ENCODE measurements at places on chromosomes 1 and 21.

- no peaks in the 10 kb centered on the region for H3K27me3 ChIP-seq
- no peak overlapping the region for H3K4me3 ChIP-seq
- no peaks in the 10 kb centered on the region for H3K36me3 ChIP-seq
Observed at GRCh38 chr1:64423526-64423925, 46.4 kb upstream of the CACHD1 start.

DNA sequence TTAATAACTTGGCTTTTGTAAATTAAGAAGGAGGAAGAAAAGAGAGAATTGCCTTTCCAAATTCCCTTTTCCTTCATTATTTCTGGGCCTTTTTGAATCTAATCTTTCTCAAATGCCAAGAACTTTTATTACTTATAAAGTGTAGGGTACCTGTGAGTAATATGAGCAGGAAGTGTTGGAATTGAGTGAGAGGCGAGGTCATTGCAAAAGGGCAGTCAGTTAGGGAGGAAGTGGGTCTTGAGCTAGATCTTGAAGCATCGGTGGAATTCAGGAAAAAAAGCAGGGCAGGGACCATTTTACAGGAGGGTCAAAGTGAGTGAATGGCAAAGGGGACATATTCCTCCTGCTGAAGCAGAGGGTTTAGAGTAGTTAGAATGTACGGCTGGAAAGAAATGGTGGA lies 23.4 kb downstream of the DDI2 start:
- H3K4me1 ChIP-seq = no peaks in the 10 kb centered on the region
- no peak overlapping the region for H3K27ac ChIP-seq
- no peak for DNase-seq
- H3K27me3 ChIP-seq = no peaks in the 10 kb centered on the region
- peaks cover 38% of the 10 kb centered on the region for H3K36me3 ChIP-seq

- H3K36me3 ChIP-seq = no peaks in the 10 kb centered on the region
- H3K27ac ChIP-seq = no peak overlapping the region
- DNase-seq = no peak
- no peak overlapping the region for H3K4me3 ChIP-seq
- H3K4me1 ChIP-seq = no peaks in the 10 kb centered on the region
Observed at GRCh38 chr1:187794561-187794960, 965.8 kb downstream of the PLA2G4A start.

GRCh38 chr1:26145041-26145959 lies 13.6 kb upstream of the FAM110D start:
- no peaks in the 10 kb centered on the region for H3K36me3 ChIP-seq
- peak; percentile 80 for DNase-seq
- H3K27ac ChIP-seq = no peak overlapping the region
- H3K4me1 ChIP-seq = peaks cover 4% of the 10 kb centered on the region
- H3K4me3 ChIP-seq = no peak overlapping the region
- H3K27me3 ChIP-seq = no peaks in the 10 kb centered on the region

DNA sequence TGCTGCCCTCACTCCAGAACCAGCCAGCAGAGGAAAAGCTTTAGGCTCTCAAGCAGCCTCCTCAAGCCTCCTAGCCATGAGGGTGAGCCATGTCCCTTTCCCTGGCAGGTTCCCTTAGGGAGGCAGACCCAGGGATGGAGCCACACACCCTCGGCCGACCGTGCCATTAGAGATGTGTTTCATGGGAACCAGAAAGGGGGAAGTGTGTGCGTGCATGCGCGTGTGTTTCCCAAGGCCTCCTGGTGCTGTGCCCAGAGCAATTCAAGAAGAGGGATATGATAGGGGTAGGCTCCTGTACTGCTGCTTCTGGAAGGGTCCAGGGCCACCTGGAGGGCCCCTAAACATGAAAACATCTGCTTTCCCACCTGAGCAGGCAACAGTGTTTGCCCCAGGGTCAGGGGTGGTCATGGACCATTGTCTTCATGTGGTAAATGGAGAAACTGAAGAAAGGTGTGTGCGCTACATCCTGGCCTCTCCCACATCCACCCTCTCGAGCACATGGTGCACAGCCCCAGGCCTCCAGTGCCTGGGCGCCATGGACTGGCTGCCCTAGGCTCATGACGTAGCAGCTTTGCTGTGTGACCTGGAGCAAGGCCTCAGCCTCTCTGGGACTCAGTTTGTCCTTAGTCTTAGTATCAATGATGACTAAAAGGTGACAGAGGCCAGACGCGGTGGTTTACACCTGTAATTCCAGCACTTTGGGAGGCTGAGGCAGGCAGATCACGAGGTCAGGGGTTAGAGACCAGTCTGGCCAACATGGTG lies 48.1 kb downstream of the SYF2 start:
- H3K4me1 ChIP-seq = no peaks in the 10 kb centered on the region
- no peaks in the 10 kb centered on the region for H3K36me3 ChIP-seq
- no peaks in the 10 kb centered on the region for H3K27me3 ChIP-seq
- no peak for DNase-seq

DNA sequence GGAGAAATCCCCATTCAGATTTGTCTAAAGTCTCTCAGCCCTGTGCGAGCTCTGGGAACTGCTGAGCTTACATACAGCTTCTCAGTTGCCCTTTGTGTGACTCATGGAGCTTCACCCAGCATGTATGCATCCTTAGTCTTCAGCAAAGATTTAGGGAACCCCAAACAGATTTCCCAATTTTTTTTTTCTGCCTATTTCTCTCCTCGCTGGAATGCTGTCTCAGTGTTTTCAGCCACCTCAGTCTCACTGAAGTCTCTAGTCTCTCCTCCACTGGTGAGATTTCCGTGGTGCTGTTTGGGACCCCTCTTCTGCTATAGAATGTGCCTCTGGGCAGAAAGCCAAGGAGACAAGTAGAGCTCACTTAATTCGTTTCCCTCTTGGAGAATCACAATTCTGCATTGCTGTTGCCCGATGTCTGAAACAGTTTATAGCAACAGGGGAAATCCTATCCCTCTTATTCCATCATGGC lies 28.1 kb upstream of the TXLNA start:
- DNase-seq = no peak
- no peak overlapping the region for H3K4me3 ChIP-seq
- no peak overlapping the region for H3K27ac ChIP-seq
- peaks cover 10% of the 10 kb centered on the region for H3K4me1 ChIP-seq

- no peaks in the 10 kb centered on the region for H3K36me3 ChIP-seq
- no peak overlapping the region for H3K4me3 ChIP-seq
- peaks cover 29% of the 10 kb centered on the region for H3K27me3 ChIP-seq
- no peak overlapping the region for H3K27ac ChIP-seq
Observed at GRCh38 chr1:209876078-209876800, 48.5 kb downstream of the UTP25 start.

DNA sequence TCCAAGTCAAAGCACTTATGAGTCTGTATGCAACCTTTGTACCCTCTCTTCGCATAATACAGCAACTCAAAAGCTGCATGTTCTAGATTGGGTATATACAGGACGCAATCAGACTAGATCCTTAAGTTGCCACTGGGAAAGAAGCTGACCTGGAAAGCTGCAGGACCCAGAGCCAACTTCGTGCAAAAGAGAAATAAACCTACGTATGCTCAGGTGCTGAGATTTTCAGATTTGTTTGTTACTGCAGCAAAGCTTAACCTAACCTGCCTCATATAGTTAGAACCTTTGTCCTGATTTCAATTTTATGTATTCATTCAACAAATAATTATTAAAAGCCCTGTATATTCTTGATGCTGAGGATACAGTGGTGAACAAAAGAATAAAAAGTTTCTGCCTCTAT lies 139.7 kb downstream of the SLC30A10 start:
- H3K27ac ChIP-seq = no peak overlapping the region
- DNase-seq = no peak
- no peaks in the 10 kb centered on the region for H3K36me3 ChIP-seq
- peaks cover 14% of the 10 kb centered on the region for H3K4me1 ChIP-seq
- no peak overlapping the region for H3K4me3 ChIP-seq

DNA sequence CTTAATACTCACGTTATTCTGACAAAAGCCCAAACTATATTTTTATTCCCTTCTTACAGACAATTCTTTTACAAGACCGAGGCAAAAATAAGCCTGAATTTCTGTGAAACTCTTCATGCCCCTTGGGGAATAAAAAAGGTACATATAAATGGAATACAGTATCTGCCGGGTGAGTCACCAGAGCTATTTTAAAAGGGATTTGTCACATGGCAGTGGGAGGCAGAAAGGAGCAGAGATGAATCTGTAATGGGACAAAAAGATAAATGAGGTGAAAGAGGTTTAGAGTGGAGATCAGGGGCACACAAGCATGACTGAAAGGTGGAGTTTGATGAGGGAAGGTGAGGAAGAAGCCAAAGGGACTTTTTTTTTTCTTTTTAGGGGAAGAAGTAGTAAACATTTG lies 8.8 kb downstream of the XCL1 start:
- no peaks in the 10 kb centered on the region for H3K27me3 ChIP-seq
- H3K27ac ChIP-seq = no peak overlapping the region
- no peaks in the 10 kb centered on the region for H3K36me3 ChIP-seq

DNA sequence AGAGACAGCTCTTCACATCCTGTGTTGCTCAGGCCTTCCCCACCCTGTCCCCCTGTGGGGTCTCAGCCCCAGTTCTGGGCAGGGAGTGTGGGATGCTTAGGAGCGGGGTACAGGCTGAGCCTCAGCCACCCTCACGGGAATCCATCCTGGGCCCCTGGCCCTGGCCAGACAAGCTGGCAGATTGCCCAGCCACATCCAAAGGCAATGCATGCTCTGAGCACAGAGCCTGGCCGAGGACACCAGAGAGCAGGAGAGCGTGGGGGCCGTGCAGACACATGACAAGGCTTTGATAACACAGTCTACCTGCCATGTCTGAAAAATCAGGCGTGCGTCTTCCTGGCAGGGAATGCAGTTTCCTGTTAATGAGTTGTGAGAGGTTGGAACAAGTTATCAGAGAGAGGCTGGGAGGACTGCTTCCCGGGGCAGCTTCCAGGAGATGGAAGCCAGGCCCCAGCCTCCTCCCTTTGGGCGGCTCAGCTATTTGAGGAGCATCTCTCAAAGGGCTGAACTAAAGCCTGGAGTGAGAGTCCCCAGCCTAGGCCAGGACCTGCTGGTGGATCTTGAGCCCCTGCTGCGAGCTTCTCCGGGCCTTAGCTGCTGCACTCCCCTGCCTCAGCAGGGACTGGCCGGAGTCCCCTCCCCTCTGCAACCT lies 72.2 kb upstream of the SELENON start:
- DNase-seq = peak; percentile 71
- H3K27me3 ChIP-seq = no peaks in the 10 kb centered on the region
- H3K4me3 ChIP-seq = no peak overlapping the region
- no peak overlapping the region for H3K27ac ChIP-seq

- H3K4me3 ChIP-seq = no peak overlapping the region
- peaks cover 48% of the 10 kb centered on the region for H3K4me1 ChIP-seq
- no peaks in the 10 kb centered on the region for H3K27me3 ChIP-seq
- no peak for DNase-seq
- no peak overlapping the region for H3K27ac ChIP-seq
- H3K36me3 ChIP-seq = no peaks in the 10 kb centered on the region
Observed at GRCh38 chr1:165894591-165894990, 67.2 kb downstream of the UCK2 start.

- no peak for DNase-seq
- H3K27ac ChIP-seq = no peak overlapping the region
- H3K4me1 ChIP-seq = no peaks in the 10 kb centered on the region
- H3K4me3 ChIP-seq = no peak overlapping the region
- no peaks in the 10 kb centered on the region for H3K36me3 ChIP-seq
Observed at GRCh38 chr1:247647864-247648263, 31.7 kb downstream of the OR13G1 start.

GRCh38 chr1:203305809-203306088 lies 430 bp downstream of the BTG2 start:
- DNase-seq = no peak
- no peaks in the 10 kb centered on the region for H3K27me3 ChIP-seq
- peak overlapping the region; percentile 100 for H3K27ac ChIP-seq
- peaks cover 36% of the 10 kb centered on the region for H3K36me3 ChIP-seq

- H3K36me3 ChIP-seq = no peaks in the 10 kb centered on the region
- no peak overlapping the region for H3K4me3 ChIP-seq
- H3K4me1 ChIP-seq = peaks cover 4% of the 10 kb centered on the region
- no peak for DNase-seq
- peak overlapping the region; percentile 72 for H3K27ac ChIP-seq
Observed at GRCh38 chr1:172394141-172394751, 26.2 kb upstream of the C1orf105 start.

DNA sequence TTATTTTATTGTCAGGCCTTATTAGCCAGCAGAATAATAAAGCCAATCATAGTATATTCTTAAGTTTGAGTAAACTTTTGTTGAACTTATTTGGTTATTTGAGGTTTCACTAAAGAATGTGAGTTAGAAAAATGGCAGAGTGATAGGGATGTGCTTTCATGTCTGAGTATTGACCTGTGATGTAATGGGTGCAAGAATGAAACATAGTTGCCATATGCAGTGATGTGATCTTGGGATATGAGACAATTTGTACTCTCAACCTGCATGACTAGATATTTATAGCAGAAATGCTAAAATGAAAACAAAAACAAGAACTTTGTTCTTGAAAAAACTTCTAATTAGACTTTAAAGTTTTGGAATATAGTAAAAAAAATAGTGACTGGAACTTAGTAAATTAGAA lies 97.9 kb downstream of the DISP1 start:
- H3K4me1 ChIP-seq = peaks cover 4% of the 10 kb centered on the region
- H3K4me3 ChIP-seq = no peak overlapping the region
- no peak overlapping the region for H3K27ac ChIP-seq

- no peak overlapping the region for H3K27ac ChIP-seq
- H3K36me3 ChIP-seq = no peaks in the 10 kb centered on the region
- no peaks in the 10 kb centered on the region for H3K4me1 ChIP-seq
- DNase-seq = no peak
Observed at GRCh38 chr1:151574575-151575529, 34.7 kb downstream of the TUFT1 start.

DNA sequence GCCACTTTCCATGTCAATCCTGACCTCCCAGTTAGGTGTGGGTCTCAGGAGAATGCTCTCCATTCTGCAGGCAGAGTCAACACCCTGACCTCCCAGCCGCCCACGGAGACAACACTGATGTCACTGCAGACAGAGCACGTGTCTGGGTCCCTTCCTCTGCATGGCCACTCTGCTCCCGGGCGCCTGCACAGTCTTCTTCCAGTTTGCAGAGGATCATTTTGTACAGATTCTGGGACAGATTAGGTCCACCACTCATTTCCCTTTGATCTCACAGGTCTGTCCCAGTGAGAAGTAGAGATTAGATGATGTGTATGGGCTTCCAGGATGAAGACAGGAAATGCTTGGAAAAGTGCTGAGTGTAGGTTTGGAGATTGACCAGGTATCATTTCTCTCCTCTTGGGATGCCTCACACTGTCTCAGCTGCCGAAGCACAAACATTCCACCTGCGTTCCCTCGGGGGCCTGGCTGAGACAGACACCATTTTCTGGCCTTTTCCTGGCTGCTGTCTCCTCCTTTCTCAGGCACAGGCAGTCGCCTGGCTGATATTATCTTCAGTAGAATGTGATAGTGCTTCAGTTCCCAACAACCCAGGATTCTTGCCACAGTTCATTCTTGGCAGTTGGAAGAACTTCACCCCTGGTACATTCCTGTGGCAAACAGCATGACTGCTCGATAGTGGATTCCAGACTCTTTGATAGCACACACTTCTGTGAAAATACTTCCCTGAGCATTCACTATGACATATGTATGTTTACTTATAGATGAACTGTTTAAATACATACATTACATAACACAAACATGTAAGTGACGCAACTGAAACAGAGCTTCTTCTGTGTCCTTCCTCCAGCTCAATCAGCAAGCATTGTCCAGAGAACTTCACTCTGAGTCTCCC lies 7.9 kb downstream of the MYBPHL start:
- no peaks in the 10 kb centered on the region for H3K27me3 ChIP-seq
- DNase-seq = peak; percentile 66
- H3K4me1 ChIP-seq = peaks cover 40% of the 10 kb centered on the region
- H3K4me3 ChIP-seq = no peak overlapping the region
- no peaks in the 10 kb centered on the region for H3K36me3 ChIP-seq

GRCh38 chr1:119132179-119132578 lies 8.3 kb downstream of the WARS2 start:
- DNase-seq = no peak
- H3K27ac ChIP-seq = no peak overlapping the region
- no peaks in the 10 kb centered on the region for H3K36me3 ChIP-seq
- H3K4me1 ChIP-seq = peaks cover 16% of the 10 kb centered on the region
